ENCODE measurements at places on chromosomes 16 and 17.
A peak's percentile ranks its signal among the peaks of the same experiment; 100 is the strongest.

- H3K27ac ChIP-seq: no peak overlapping the region
- no peaks in the 10 kb centered on the region for H3K36me3 ChIP-seq
- peaks cover 100% of the 10 kb centered on the region for H3K27me3 ChIP-seq
- H3K4me3 ChIP-seq: no peak overlapping the region
These were observed 1.0 kb downstream of the HOXB2 start for GRCh38 chr17:48543854-48544348.

DNA sequence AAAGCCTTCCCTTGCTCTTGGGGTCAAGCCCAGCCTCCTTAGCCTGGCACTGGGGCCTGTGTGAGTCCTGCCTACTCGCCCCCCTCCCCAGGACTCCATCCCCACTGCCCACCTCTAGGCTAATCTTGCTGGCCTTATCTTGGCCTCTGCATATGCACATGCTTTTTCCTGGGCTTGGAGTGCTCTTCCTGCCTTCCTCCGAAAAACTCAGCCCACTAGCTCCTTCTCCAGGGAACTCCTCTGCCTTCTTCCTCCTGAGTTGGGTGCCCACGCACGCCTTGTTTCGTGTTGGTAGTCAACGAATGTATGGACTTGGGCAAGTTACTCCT lies 16.5 kb downstream of the TBX2 start:
- peaks cover 80% of the 10 kb centered on the region for H3K27me3 ChIP-seq
- H3K27ac ChIP-seq: no peak overlapping the region
- peaks cover 9% of the 10 kb centered on the region for H3K4me1 ChIP-seq
- no peak for DNase-seq

- H3K4me3 ChIP-seq: no peak overlapping the region
These were observed 11.3 kb upstream of the GSE1 start for GRCh38 chr16:85601730-85602401.

GRCh38 chr16:50121721-50122445 lies 31.2 kb upstream of the TENT4B start:
- H3K27me3 ChIP-seq: no peaks in the 10 kb centered on the region
- peak; percentile 26 for DNase-seq
- H3K36me3 ChIP-seq: no peaks in the 10 kb centered on the region

GRCh38 chr16:70692873-70693671 lies 7.2 kb upstream of the MTSS2 start:
- no peak overlapping the region for H3K4me3 ChIP-seq
- no peaks in the 10 kb centered on the region for H3K27me3 ChIP-seq
- peak overlapping the region; percentile 31 for H3K27ac ChIP-seq

GRCh38 chr16:82181461-82182185 lies 11.6 kb upstream of the MPHOSPH6 start:
- no peak for DNase-seq
- peaks cover 6% of the 10 kb centered on the region for H3K4me1 ChIP-seq
- no peak overlapping the region for H3K4me3 ChIP-seq

- H3K4me3 ChIP-seq: no peak overlapping the region
- peaks cover 4% of the 10 kb centered on the region for H3K4me1 ChIP-seq
- H3K27me3 ChIP-seq: peaks cover 39% of the 10 kb centered on the region
- H3K27ac ChIP-seq: no peak overlapping the region
These were observed 2.5 kb upstream of the GINS3 start for GRCh38 chr16:58389724-58390123.

DNA sequence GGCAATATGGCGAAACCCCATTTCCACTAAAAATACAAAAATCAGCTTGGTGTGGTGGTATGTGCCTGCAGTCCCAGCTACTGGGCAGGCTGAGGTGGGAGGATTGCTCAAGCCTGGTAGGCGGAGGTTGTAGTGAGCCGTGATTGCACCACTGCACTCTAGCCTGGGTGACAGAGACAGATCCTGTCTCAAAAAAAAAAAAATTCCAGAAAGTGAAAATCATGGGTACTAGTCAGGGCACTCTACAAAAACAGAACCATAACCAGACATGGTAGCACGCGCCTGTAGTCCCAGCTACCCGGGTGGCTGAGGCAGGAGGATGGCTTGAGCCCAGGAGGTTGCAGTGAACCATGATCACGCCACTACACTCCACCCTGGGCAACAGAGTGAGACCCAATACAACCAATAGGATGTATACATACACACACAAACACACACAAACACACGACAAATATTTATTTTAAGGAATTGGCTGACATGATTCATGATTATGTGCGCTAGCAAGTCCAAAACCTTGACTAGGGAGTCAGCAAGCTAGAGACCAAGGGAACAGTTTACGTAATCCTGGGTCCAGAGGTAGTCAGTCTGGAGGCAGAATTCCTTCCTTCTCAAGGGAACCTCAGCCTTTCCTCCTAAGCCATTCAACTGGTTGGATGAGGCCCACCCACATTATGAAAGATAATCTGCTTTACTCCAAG lies 11.6 kb upstream of the GP1BA start:
- no peaks in the 10 kb centered on the region for H3K36me3 ChIP-seq
- no peak for DNase-seq

GRCh38 chr17:22511431-22511830 lies 819.1 kb downstream of the KCNJ18 start:
- no peaks in the 10 kb centered on the region for H3K27me3 ChIP-seq
- no peak for DNase-seq
- H3K27ac ChIP-seq: no peak overlapping the region
- no peaks in the 10 kb centered on the region for H3K4me1 ChIP-seq
- no peaks in the 10 kb centered on the region for H3K36me3 ChIP-seq

DNA sequence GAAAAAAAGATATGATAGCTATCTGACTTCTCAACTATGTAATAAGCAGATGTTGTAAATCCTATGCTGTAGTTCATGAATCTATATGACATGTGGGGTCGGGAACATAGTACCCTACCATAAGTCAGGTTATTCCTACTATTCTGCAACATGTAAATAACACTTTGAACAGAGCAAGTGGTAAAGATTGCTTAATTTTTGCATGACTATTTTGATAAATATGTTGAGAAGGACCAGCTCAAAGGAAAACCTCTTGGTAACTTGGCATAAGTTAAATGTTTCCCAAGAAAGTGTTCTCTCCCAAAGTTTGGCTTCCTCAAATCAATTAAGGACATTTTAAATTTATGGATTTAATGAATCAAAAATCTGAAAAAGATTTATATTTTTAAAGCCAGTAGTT lies 62.1 kb downstream of the ABHD15 start:
- H3K4me1 ChIP-seq: no peaks in the 10 kb centered on the region
- peaks cover 26% of the 10 kb centered on the region for H3K36me3 ChIP-seq
- DNase-seq: no peak
- no peaks in the 10 kb centered on the region for H3K27me3 ChIP-seq
- no peak overlapping the region for H3K4me3 ChIP-seq

DNA sequence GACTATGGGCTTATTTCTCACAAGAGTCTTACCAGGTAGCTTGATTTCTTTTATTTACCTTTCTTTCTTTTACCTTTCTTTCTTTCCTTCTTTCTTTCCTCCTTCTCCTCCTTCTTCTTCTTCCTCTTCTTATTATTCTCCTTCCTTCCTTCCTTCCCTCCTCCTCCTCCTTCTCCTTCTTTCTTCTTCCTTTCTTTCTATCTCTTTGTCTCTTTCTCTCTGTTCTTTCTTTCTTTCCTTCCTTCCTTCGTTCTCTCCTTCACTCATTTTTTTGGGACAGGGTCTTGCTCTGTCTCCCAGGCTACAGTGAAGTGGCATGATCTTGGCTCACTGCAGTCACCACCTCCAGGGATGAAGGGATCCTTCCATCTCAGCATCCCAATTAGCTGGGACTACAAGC lies 363.6 kb upstream of the MAF start:
- no peak overlapping the region for H3K27ac ChIP-seq
- no peaks in the 10 kb centered on the region for H3K36me3 ChIP-seq
- no peaks in the 10 kb centered on the region for H3K4me1 ChIP-seq
- no peak for DNase-seq

DNA sequence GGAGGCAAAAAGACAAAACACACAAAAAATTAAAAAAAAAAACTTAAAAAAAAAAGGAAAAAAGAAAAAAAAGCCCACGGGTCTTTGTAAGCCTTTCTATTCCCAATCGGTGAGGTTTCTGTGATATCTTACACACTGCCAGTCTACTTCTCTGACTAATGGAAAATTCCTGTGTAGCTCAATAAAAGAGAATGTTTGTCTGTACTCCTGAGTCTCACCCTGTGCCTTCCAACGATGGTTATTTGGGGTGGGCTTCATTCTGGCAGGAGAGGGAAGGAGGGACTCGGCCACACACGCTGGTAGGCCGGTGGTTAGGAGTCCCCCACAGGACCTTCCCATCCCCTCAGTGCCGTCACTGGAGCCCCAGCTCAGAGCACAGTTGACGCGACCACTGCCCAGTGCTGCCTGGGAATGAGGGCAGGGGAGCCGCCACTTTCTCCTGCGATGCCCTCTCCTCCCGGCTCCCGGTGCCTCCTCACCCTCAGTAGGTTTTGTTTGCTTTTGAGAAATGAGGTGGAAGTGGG lies 68.0 kb downstream of the AMFR start:
- peak; percentile 29 for DNase-seq
- H3K4me1 ChIP-seq: peaks cover 38% of the 10 kb centered on the region
- no peaks in the 10 kb centered on the region for H3K36me3 ChIP-seq
- no peak overlapping the region for H3K4me3 ChIP-seq
- H3K27me3 ChIP-seq: no peaks in the 10 kb centered on the region

DNA sequence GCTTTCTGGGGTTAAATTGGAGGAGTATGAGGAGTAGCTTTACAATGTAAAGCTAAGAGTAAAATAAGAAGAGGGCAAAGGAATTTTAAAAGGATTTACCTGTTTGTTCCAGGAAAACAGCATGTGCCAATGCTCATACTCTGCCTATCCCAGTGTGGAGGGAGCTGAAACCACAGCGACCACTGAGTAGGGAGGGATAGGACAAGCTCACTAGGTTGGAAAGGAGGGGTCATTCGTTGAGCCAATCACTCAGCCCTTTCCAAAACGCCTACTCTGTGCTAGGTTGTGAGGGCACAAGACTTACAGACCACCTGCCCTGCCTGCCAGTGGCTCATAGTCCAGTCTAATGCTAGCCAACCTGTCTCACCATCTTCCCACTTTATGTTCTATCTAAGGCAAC lies 1.1 kb upstream of the DNAJC7 start:
- H3K4me3 ChIP-seq: peak overlapping the region; percentile 93
- no peak overlapping the region for H3K27ac ChIP-seq
- no peaks in the 10 kb centered on the region for H3K36me3 ChIP-seq
- DNase-seq: peak; percentile 28

GRCh38 chr17:15351478-15351840 lies 10.1 kb upstream of the TEKT3 start:
- H3K4me1 ChIP-seq: no peaks in the 10 kb centered on the region
- H3K36me3 ChIP-seq: no peaks in the 10 kb centered on the region
- no peak for DNase-seq
- H3K27ac ChIP-seq: no peak overlapping the region

DNA sequence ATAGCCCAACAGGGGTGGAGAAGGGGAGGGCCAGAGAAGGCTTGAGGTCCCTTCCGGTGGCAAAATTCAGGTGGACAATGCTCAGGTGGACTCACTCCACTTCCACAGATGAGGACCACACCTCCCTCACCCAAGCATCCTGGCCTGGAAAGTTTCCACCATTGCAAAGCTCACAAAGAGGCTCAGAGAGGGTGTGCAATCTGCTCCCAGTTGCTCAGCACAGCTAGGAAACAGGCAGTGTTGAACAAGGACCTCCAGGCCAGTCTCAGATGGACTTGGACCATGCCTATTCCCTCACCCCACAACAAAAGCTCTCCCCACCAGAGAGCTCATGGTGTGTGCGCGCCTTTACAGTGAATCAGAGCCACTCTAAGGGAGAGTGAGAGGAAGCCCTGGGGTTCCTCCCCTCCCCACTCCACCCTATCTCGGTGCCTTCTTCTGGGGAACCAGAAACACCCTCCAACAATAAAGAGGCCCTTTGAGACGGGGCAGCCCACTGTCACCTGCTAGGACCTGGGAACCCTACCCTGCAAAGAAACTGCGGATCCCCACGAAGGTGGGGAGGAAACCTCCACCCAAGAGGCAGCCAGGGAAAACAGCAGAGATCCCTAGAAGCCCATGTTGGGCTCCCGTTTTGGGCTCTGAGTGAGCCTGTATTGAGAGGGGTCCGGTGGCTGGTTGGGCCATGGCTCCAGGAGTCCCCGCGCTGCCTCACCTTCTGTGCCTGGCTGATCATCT lies 1.6 kb downstream of the FAM83G start:
- no peaks in the 10 kb centered on the region for H3K27me3 ChIP-seq
- peaks cover 24% of the 10 kb centered on the region for H3K4me1 ChIP-seq
- peak; percentile 18 for DNase-seq
- H3K27ac ChIP-seq: no peak overlapping the region

GRCh38 chr17:76510831-76511244 lies 9.6 kb upstream of the RHBDF2 start:
- DNase-seq: no peak
- H3K36me3 ChIP-seq: no peaks in the 10 kb centered on the region
- H3K4me1 ChIP-seq: no peaks in the 10 kb centered on the region
- H3K4me3 ChIP-seq: no peak overlapping the region

DNA sequence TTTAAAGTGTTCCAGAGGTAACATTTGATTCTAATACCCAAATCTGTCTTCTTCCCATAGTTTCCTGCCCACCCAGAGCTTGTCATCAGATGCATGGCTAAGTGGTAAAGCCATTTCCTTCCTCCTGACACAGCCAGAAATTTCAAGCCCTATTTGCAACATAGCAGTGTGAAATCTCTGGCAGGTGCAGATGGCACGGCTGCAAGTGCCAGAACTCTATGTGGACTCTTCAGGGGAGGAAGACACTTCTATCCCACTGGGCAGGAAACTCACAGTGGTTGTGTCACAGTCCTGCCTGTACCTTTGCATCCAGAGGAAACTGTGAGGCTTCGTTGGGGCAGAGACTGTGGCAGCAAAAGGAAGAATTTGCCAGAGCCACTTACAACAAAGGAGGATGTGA lies 13.2 kb downstream of the DYNLRB2 start:
- H3K4me1 ChIP-seq: no peaks in the 10 kb centered on the region
- H3K27me3 ChIP-seq: peaks cover 38% of the 10 kb centered on the region
- H3K27ac ChIP-seq: no peak overlapping the region
- no peaks in the 10 kb centered on the region for H3K36me3 ChIP-seq
- no peak overlapping the region for H3K4me3 ChIP-seq

- no peak overlapping the region for H3K27ac ChIP-seq
- no peaks in the 10 kb centered on the region for H3K4me1 ChIP-seq
- H3K4me3 ChIP-seq: no peak overlapping the region
- H3K36me3 ChIP-seq: no peaks in the 10 kb centered on the region
- DNase-seq: no peak
These were observed 121.8 kb upstream of the MED13 start for GRCh38 chr17:62186841-62187240.

- H3K27ac ChIP-seq: no peak overlapping the region
- H3K27me3 ChIP-seq: no peaks in the 10 kb centered on the region
- no peak for DNase-seq
- H3K4me1 ChIP-seq: no peaks in the 10 kb centered on the region
- H3K36me3 ChIP-seq: no peaks in the 10 kb centered on the region
- H3K4me3 ChIP-seq: no peak overlapping the region
These were observed 13.7 kb downstream of the CTRB2 start for GRCh38 chr16:75193265-75193650.

- H3K4me1 ChIP-seq: no peaks in the 10 kb centered on the region
- DNase-seq: peak; percentile 13
- H3K36me3 ChIP-seq: no peaks in the 10 kb centered on the region
- no peak overlapping the region for H3K27ac ChIP-seq
- no peak overlapping the region for H3K4me3 ChIP-seq
These were observed 1931.9 kb downstream of the TP53TG3F start for GRCh38 chr16:35391328-35391727.
